ENCODE measurements at places on chromosomes 6 and 20. TPM values are rescaled to one million over a fixed set of nuclear protein-coding genes. Genes with fewer than 3 reads are reported as not detected.

DNA sequence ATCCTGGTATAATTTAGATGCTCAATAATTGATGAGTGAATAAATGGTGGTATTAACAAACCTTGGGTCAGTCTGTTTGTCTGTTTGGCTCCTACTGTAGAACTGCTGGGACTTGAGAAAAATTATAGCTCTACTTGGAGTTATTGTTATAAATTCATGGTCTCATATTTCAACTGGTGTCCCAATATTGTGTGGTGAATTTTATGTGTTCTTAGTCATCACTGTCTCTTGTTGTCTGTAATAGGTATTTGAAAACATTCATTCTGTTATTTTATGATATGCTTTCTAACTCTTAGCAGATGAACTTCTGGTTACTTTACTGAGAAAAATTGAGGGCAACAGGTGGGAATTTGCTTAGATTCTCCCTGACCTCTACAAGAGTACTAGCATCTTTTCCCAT, 221.4 kb downstream of the CDKAL1 start:
- DNase-seq, result no peak

GRCh38 chr6:25627001-25627400, 25.0 kb upstream of the SCGN start:
- no peak for DNase-seq

DNA sequence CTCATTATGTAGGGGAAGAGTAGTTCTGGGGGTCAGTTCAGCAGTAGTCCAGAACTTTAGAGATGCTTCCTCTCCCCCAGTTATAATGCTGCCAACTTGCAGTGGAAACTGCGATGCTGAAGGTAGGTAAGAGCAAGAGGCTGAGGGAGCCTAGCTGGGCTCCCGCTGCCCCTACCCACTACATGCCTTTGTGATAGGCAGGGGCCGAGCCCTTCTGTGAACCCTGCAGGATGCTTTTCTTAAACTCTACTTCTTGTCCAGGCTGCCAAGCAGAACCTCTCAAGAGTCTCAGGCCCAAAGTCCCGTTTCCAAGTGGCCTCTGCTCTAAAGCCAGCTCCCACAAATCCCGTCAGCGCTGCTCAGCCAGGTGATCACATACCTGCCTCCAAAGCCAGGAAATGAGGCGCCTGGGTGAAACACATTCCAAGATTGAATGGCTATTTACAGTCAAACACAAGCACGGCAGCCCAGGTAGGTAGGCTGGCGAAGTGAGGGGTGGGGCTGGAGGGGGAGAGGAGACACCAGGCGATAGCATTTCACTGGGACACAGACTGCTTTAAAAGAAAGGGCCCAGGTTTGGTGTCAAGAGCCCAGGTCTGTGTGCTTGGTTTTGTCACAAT, 150.7 kb downstream of the CD24 start:
- DNase-seq, result no peak

- no peak for DNase-seq
Observed at GRCh38 chr20:54549658-54550326, 74.4 kb downstream of the DOK5 start.

DNA sequence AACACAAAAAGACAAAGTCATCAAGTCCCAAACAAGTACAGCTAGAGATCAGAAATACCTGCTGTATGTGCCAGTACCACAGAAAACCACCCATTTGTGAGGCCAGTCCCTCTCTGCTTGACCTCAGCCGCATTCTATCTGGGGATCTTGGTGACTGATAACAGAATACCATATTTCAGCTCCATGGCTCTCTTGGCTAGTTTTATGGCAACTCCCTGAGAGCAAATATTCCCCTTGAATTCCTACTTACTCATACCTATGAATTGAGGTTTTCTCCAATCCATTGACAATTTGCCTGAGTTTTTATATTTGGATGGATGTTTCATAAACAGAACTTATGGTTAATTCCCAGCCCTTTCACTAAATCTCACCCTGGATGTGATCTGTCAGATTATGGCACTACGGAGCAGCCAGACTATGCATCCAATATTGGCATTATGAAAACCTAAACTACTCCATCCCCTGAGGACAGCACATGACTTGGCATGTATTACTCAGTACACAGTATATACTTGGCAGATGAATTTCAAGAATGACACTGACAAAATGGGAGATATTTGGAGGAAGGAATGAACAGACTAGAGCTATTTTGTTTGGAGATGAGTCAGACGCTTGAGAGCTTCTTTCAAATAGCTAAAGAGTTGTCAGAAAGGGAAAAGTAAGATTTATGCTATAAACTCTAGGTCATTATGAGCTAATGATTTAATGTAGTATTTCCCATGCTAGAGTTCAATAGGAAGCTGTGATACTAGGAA, 95.7 kb downstream of the PRDM1 start:
- no peak for DNase-seq

- DNase-seq, result no peak
Observed at GRCh38 chr20:11791835-11792567, 125.7 kb upstream of the BTBD3 start.

DNA sequence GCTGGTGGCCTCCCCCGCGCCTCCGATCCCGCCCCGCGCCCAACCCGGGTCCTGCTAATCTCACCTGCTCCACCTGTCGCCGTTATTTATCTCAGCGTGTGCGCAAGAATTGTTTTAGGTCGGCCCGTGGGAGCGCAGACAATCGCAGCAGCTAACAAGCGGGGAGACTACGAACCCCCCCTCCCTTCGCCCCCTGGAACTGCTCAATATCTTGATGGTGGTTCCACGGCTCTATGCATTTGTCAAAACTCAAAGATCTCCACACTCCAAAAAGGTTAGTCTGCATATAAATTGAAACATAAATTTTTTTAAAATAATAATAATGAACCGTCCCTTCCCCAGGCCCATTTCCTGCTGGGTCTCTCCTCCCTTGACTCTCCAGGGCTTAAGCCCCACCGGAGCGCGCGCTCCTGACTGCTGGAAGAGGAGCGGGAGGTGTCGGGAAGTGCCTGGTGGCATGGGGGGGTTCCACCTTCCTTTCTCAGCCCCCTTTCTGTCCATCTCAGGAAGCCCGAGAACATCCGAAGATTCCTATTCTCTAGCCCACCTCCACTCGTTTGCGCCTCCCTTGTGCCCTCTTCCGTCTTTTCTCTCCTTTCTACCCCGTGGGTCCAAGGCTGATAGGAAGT, 1.6 kb upstream of the MDGA1 start:
- DNase-seq, result peak; percentile 71

- no peak for DNase-seq
Observed at GRCh38 chr6:118537574-118537973, 10.5 kb upstream of the PLN start.

DNA sequence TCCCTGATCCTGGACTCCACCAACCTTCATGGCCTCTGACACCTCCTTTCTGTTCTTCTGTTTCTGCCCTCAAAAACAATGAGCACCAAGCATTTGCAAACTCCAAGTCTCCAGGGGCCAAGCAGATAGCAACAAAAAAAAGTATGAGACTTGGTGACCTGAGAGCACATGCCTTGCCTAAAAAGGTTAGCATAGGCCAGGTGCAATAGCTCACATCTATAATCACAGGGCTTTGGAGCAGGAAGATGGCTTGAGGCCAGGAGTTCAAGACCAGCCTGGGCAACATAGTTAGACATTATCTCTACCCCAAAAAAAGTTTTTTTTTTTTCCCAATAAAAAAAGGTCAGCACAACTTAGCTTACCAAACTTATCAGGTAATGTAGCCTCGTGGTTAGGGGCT, 13.7 kb upstream of the HM13 start:
- DNase-seq, result no peak

- DNase-seq, result no peak
Observed at GRCh38 chr20:61753316-61753942, 312.3 kb downstream of the TAF4 start.

DNA sequence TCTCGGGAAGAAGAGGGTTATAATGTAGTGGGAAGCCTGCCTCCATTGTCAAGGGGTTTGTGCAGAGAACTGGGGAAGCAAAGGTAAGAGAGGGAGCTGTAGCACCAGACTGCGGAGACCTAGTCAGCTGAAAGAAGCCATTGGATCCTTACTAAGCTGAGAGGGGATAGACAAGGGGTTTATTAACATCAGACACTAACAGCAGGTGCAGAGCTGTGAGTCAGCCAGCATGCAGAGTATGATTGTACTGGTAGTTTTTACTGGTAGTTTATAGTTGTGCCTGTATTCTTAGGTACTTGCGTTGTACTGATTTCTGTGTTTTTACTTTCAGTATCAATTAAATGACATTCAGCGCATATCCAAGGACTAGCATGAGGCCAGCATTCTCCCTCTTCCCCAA, 17.8 kb upstream of the COL19A1 start:
- DNase-seq, result no peak

DNA sequence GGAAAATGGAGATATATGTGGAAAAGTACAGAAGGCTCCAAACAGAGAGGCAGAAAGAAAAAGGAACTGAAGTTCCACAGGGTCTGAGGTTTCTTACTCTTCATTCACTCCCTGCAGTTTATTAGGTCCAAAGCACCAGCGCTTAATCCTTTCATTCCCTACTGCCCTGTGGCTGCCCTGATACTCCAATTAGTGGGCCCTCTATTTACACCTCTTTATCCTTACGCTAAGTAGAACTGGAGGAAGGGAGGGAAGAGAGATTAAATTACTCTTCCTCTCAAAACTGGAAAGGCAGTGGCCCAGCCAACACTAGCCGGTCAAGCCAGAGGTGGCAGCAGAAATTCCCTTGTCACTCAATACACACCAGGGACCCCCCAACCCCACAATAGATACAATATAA, 20.4 kb downstream of the TRERF1 start:
- no peak for DNase-seq

- peak; percentile 42 for DNase-seq
Observed at GRCh38 chr6:32943864-32944649, 3.2 kb upstream of the HLA-DMB start.

- DNase-seq, result no peak
Observed at GRCh38 chr6:138557147-138557546, 57.9 kb upstream of the NHSL1 start.

DNA sequence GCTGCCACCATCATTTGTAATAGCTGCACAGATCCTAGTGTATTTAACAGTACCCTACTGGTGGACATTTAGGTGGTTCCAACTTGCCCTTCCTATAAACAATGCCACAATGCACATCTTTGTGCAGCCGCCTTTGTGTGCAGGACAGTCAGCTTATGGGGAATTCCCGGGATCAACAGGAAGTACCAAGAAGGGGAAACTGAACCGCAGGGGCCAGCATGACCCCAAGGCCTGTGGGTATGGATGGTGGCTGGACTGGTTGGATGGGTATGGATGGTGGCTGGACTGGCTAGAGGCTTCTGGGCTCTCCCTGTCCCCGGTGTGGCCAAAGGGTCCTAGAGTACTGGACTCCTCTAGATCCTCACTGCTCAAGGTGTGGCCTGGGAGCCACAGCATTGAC, 46.7 kb downstream of the CEBPB start:
- no peak for DNase-seq

DNA sequence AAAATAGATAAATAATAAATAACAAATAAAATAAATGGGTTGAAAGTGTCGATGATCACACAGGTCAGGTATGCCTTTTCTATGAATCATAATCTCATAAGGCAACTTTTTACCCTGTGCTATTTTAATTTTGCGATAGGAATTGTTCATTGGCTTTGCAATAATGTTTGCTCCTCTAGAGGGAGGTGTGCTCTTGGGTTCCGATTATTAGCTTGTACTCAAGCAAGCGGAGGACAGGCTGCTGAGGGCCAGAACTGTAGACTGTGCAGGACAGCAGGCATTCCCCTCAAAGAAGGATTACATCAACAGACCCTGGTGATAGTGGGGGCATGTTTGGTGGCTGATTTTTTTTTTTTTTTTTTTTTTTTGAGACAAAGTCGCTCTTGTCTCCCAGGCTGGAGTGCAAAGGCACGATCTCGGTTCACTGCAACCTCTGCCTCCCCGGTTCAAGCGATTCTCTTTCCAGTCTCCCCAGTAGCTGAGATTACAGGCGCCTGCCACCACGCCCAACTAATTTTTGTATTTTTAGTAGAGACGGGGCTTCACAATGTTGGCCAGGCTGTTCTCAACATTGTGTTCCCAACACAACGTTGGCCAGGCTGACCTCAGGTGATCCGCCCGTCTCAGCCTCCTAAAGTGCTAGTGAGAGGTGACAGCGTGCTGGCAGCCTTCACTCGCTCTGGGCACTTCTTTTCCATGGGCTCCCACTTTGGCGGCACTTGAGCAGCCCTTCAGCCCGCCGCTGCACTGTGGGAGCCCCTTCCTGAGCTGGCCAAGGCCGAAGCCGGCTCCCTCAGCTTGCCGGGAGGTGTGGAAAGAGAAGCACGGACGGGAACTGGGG, 35.6 kb downstream of the RIOK1 start:
- DNase-seq, result no peak

- no peak for DNase-seq
Observed at GRCh38 chr20:52118016-52118623, 73.5 kb downstream of the ZFP64 start.

HTR1B gene
- total RNA-seq, result not detected

NDUFAF5 gene
- 28.1 TPM for total RNA-seq

ERVFRD-1 gene
- not detected for total RNA-seq

IL17A gene
- total RNA-seq, result not detected

GJA1 gene
- total RNA-seq, result 0.37 TPM

Measured in activated naive CD4-positive, alpha-beta T cell treated with anti-CD3 and anti-CD28 coated beads for 36 hours (primary cell).